ENCODE measurements at places on chromosomes 3 and 15. TPM values are rescaled to one million over a fixed set of nuclear protein-coding genes. Genes with fewer than 3 reads are reported as not detected.

KIAA1143 gene
- total RNA-seq: 22.0 TPM

PSTPIP1 gene
- total RNA-seq: 0.56 TPM

WDR49 gene
- total RNA-seq: under 0.01 TPM

CLDN1 gene
- total RNA-seq: 2.0 TPM

ZNF609 gene
- 16.1 TPM for total RNA-seq

P2RY1 gene
- 0.38 TPM for total RNA-seq

Data from regular cardiac myocyte (primary cell).